CD14-positive monocyte (primary cell): ENCODE measurements at places on chromosomes 11 and 22.

DNA sequence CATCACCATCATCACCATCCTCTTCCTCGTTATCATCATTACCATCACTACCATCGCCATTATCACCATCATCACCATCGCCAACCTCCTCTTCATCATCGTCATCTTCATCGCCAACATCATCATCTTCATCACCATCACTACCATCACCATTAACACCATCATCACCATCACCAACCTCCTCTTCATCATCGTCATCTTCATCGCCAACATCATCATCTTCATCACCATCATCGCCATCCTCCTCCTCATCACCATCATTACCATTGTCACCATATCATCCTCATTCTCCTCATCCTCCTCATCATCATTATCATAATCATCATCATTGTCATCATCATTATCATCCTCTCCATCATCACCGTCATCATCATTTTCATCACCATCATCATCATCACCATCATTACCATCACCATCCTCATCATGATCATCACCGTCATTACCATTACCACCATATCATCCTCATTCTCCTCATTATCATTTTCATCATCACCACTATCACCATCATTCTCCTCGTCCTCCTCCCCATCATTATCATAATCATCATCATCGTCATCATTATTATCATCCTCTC is 1498.7 kb downstream of the TBC1D22A start:
- no peak for DNase-seq

DNA sequence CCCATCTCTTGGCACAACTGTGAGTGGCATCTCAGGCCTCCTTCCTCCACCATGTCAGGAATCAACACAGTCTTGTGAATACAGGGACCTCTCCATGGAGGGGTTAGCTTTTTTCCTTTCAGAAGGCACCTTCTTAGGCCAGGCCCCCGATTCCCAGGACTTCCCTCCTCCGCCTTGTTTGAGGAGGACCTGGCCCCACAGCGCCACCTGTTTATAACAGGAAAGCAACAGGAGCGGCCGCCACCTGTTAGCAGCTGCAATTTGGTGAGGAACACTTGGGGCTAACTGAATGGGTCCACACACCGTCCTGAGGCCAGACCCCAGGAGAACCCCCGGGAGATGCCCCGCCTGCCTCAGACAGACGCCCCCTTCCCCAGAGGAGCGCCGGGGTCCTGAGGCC is 3.8 kb upstream of the PKP3 start:
- DNase-seq = no peak

DNA sequence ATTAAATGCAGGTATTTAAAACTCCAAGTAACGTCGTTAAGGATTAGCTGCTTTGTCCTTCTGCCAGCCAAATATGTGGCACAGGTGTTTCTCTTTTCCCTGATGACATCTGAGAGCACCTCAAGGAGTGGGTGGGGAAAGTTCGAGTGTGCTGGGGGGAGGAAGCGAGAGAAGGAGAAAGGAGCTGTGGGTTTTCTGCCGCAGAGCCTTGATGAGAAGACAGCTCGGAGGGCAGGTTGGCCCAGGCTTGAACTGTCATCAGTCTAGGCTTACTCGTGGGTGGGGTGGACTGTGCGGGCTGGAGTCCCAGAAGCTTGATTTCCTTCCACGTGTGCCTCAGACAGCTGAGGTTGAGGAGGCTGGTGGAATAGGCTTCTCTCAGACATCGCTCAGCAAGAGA is 15.2 kb upstream of the SORL1-AS1 start:
- no peak for DNase-seq

- DNase-seq = no peak
These were observed 2.5 kb upstream of the ST14 start for GRCh38 chr11:130157101-130157500.

GRCh38 chr11:82757660-82758357 is 24.1 kb upstream of the FAM181B start:
- DNase-seq = no peak

DNA sequence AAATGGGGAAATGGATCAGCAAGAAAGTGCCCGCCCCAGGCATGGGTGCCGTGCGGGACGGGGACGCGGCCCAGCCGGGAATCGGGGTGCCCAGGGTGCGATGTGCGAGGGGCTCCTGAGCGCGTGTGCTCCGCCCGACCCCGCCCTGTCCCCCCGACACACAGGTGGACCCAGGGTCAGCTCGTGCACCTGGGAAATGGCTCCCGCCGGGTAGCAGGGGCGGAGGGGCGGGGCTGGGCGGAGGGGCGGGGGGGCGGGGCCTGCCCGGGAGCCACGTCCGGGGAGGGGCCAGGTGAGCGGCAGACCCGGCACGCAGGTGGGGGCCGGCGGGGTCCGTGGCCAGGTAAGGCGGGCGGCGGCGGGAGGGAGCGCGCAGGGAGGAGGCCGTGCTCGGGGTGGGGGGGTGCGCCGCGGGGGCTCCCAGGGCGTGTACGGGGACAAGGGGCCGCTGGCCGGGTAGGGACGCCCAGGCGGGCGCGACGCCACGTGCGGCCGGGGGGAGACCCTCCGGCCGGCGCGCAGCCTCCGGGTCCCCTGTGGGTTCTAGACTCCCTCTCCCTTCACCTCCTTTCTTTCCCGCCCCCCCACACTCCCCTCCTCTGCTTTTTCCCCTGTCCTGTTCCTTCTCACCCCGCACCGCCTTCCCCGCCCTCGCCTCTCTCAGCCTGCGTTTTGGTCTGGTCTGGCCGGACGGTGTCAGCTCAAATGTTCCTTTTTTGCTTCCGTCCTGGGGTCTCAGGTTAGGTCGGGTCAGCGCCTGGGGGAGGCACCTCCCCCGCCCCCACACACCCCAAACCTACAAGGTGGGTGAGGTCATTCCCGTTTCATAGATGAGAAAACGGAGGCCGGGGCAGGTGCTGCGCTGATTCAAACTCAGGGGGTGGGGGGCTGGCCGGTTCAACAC is at the start of gene ARHGAP8:
Gene ARHGAP8, plus strand, starts transcription at position 291 of the 904 bp plus-strand sequence. CDS start 33,953 bp downstream, outside the sequence.
- no peak for DNase-seq

DNA sequence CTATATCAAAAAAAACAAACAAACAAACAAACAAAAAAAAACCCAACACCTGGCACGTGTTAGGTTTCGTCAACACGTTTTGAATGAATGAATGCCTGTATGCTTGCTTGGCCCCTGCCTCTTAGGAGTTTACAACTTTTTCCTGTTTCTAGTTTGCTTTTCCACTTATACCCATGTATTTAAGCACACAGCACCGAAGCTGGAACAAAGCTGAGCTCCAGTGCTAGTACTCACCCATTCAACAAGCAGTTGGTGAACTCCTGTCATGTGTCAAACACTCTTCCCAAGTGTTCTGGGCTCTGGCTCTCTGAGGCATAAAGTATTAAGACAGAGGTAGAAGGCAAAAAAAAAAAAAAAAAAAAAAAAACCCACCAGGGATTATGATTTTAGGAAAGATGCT is 599.3 kb downstream of the BUD13 start:
- no peak for DNase-seq

- peak; percentile 50 for DNase-seq
These were observed 2.4 kb downstream of the ZDHHC24 start for GRCh38 chr11:66543263-66544107.

DNA sequence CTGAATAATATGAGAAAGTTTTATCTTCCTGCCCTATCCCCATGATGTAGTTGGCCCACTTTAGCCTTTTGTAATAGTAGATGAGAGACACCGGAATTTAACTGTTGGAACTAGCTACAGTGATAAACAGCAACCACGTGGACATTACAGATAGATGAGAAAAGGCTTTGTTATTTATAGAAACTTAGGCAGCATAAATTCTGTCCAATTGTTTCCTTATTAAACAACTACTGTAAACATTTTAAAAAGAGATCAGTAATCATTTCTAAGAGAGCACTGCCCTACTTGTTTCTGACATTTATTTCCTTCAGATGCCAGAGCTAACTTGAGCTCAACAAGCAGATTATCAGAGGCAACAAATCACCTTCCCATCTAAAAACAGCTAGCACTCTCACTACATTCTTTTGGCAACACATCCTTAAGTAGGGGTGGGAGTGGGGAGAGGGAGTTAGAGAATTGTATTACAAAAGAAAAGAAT is 63.1 kb downstream of the SOX6 start:
- DNase-seq = no peak

GRCh38 chr22:19942157-19943081 is 801 bp upstream of the TXNRD2 start:
- peak; percentile 49 for DNase-seq

DNA sequence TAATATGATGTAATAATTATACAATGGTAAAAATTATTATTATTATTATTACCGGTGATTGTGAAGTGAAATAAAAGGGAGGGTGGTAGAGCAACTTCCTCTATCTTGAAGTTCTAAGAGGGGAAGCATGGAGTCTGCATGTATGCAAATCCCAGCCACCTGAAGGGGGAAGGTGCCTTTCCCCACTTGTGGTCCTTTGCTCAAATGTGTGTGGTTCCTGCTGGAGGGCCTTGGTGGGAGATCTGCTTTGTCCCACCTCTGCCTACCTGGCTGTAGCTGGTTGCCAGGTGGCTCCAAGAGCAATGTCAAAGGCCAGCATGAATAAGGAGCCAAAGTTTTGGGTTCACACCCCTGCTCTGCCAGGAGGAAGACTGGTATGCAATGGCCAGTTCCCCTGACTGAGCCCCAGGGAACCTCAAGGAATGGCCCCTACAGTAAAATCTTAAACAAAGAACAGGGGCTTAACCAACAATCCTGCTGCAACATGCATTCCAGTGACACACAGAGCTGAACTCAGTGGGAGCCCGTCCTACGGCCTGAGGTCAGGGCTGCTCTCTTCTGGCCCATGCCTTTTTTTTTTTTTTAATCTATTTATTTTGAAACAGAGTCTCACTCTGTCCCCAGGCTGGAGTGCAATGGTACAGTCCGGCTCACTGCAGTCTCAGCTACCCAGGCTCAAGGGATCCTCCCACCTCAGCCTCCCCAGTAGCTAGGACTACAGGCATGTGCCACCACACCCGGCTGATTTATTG is 8.5 kb downstream of the TMEM132A start:
- DNase-seq = no peak

- DNase-seq = no peak
These were observed 26.3 kb upstream of the HIKESHI start for GRCh38 chr11:86275493-86276370.

DNA sequence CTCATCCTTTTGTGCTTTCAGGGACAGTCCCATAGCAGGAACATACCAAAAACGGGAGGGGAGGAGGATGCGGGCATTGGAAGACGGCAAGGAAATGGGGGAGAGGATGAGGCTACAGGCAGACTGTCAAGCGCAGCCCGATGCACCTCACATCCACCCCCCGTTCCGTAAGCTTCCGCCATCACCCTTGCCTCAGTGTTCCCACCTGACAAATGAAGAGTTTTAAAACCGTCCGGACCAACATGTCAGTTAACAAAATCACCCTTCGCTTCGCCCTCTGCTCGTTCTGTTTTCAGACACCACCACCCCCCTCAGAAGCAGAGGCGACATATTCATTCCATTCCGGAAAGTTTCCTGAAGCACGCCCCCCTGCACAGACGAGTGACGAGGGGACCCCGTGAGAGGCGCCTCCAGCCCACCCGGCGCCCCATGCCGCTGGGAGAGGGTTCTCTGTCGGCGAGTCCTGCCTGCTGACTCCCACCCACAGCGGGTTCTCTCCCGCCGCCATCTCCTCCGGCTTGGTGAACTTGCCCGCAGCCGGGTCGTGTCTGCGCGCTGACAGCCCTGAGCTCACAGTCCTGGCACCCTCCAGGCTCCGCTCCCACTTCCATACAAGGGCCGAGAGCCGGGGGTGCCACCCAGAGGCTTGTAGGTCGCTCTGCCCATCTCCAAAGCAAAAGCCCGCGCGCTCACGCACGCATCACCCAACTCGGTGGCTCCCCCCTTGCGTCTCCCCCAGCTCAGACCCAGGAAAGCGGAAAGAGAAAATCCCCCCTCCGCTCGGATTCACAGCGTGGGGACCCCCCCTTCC is 1.5 kb downstream of the IGSF9B start:
- DNase-seq = no peak

DNA sequence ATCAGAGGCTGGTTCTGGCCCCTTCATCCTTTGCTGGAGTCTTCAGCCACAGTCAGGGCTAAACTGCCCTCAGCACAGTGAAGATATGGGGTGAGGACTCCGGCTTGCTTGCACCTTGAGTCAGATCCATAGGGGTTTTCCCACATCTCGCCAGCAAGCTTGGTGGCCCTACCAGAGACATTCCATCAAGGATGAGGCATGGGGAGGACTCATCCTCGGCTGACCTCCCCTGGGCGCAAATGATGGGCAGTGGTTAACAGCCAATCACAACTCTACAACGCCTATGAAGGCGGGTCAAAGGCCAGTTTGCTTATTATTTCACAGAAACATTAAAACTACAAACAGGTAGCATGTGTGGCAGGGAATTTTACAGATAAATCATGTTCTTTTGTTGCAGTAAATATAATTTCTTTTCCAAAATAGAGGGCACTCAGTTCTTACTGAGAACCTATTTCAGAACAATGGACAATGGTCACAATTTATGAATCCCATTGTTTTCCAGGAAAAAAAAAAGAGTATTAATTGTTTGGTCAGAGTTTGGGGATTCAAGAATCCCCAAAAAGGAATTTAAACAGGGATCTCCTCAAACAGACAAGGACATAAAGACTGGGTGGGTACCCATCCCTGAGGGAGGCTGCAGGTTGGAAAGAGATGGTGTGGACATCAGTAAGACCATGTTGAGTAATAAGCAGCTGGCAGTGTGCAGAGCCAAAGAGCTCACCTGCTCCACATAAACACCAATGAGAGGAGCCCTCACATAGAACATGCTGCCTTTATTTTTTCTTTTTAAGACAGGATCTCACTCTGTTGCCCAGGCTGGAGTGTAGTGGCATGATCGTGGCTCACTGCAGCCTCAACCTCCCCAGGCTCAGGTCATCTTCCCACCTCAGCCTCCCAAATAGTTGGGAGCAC is 14.8 kb downstream of the PLAAT3 start:
- no peak for DNase-seq

GRCh38 chr11:125514336-125515101 is 18.5 kb upstream of the FEZ1 start:
- peak; percentile 87 for DNase-seq

- no peak for DNase-seq
These were observed 62.5 kb downstream of the FEZ1 start for GRCh38 chr11:125433454-125434121.

- no peak for DNase-seq
These were observed 11.4 kb downstream of the TAGLN start for GRCh38 chr11:117210620-117211019.

DNA sequence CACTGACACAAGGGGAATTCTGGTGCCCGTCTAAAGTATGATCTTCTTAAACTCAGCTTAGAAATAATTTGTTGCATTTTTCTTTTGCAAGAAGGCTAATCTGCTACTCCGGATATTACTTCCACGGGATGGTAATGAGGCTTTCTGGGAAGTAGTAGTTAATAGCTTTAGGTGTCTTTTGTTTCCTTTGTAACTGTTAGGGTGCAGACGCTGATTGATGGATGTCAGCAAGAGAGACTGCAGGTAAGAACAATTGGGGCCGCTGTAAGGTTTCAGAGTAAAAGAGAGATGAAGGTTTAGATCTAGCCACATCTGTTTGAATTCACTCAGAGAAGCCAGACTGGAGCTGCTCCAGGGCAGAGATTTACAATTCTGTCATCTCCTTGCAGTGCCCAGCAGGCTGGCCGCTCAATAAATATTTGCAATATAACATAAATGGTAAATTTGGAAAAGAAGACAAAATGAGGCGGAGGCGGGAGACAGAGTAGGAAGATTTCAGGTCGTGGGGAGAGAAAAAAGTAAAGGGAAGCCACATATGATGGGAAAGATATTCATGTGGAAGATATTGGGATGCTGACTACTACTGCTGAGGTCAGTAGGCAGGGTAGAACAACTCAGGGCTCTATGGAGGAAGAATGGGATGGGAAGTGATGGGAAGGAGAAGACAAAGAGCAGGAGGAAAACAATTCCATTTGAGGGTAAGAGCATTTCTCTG is 320.5 kb downstream of the AASDHPPT start:
- DNase-seq = no peak
